A549 treated with Hydrocortisone at 1 μM for 4 hours (cell line): ENCODE measurements at places on chromosomes 6 and 20. TPM values are rescaled to one million over a fixed set of nuclear protein-coding genes. Genes with fewer than 3 reads are reported as not detected.

The APCDD1L gene
- total RNA-seq: 0.05 to 0.14 TPM (median 0.06 TPM) in 4 of 5 replicates, not detected in the other

The TCF21 gene
- total RNA-seq: 0.02 to 0.10 TPM (median 0.03 TPM) in 5 replicates

The EBF4 gene
- 2.2 to 5.1 TPM (median 2.7 TPM) in 5 replicates for total RNA-seq

The PGC gene
- total RNA-seq: 0.08 to 0.14 TPM (median 0.12 TPM) in 3 of 5 replicates, not detected in the others

The ATG5 gene
- 22.0 to 28.7 TPM (median 25.2 TPM) in 5 replicates for total RNA-seq

The PHACTR1 gene
- 0.07 TPM in 1 of 5 replicates, not detected in the others for total RNA-seq

The HLA-DPB1 gene
- total RNA-seq: 0.05 TPM in 1 of 5 replicates, not detected in the others

The SGK2 gene
- 7.1 to 8.1 TPM (median 7.2 TPM) in 5 replicates for total RNA-seq

The KHDC1L gene
- total RNA-seq: 0.24 to 0.75 TPM (median 0.35 TPM) in 3 of 5 replicates, not detected in the others

The ALDH5A1 gene
- 6.4 to 8.4 TPM (median 7.6 TPM) in 5 replicates for total RNA-seq

The ELOVL2 gene
- 5.3 to 6.9 TPM (median 6.5 TPM) in 5 replicates for total RNA-seq

The CYB5R4 gene
- 21.3 to 26.3 TPM (median 23.1 TPM) in 5 replicates for total RNA-seq

The TCF15 gene
- not detected in 5 replicates for total RNA-seq

The MUCL3 gene
- 0.07 to 0.15 TPM (median 0.12 TPM) in 5 replicates for total RNA-seq

The SLC22A1 gene
- total RNA-seq: 1.4 to 2.2 TPM (median 2.0 TPM) in 5 replicates

The IRF4 gene
- total RNA-seq: 0.25 to 0.51 TPM (median 0.25 TPM) in 5 replicates

The CST4 gene
- not detected in 5 replicates for total RNA-seq

The HLA-DMB gene
- total RNA-seq: 1.4 to 2.2 TPM (median 1.7 TPM) in 5 replicates

The OTOR gene
- not detected in 5 replicates for total RNA-seq

The CMTR1 gene
- total RNA-seq: 15.5 to 18.6 TPM (median 16.6 TPM) in 5 replicates

The TRIM15 gene
- total RNA-seq: not detected in 5 replicates

The ADTRP gene
- 0.29 to 0.74 TPM (median 0.56 TPM) in 5 replicates for total RNA-seq

The ETV7 gene
- total RNA-seq: 0.09 to 0.24 TPM (median 0.15 TPM) in 3 of 5 replicates, not detected in the others

The GCNT2 gene
- total RNA-seq: 4.6 to 7.8 TPM (median 4.9 TPM) in 5 replicates

The EDN1 gene
- total RNA-seq: 36.3 to 45.1 TPM (median 38.8 TPM) in 5 replicates

The LAMA4 gene
- total RNA-seq: 1.1 to 1.5 TPM (median 1.3 TPM) in 5 replicates

The DPM1 gene
- 67.4 to 87.6 TPM (median 73.0 TPM) in 5 replicates for total RNA-seq

The HLA-DQA2 gene
- total RNA-seq: not detected in 5 replicates

The BPIFB1 gene
- total RNA-seq: 0.06 to 0.17 TPM (median 0.12 TPM) in 4 of 5 replicates, not detected in the other

The COL9A1 gene
- total RNA-seq: not detected in 5 replicates

The CFB gene
- total RNA-seq: 1.7 to 2.3 TPM (median 1.9 TPM) in 5 replicates

The NKAIN4 gene
- 4.3 to 6.9 TPM (median 5.0 TPM) in 5 replicates for total RNA-seq

The ACTR5 gene
- total RNA-seq: 9.0 to 9.7 TPM (median 9.4 TPM) in 5 replicates

The FRK gene
- total RNA-seq: 1.1 to 1.7 TPM (median 1.2 TPM) in 5 replicates

The RIPK1 gene
- total RNA-seq: 11.4 to 14.5 TPM (median 12.3 TPM) in 5 replicates

The LRRC73 gene
- 0.71 to 1.4 TPM (median 1.1 TPM) in 5 replicates for total RNA-seq

The B3GAT2 gene
- total RNA-seq: 0.02 to 0.06 TPM (median 0.03 TPM) in 4 of 5 replicates, not detected in the other

The GMPR gene
- 4.3 to 6.5 TPM (median 5.6 TPM) in 5 replicates for total RNA-seq
